GM23248 (cell line): ENCODE measurements at places on chromosomes 13 and 19. TPM values are rescaled to one million over a fixed set of nuclear protein-coding genes. Genes with fewer than 3 reads are reported as not detected.

DNA sequence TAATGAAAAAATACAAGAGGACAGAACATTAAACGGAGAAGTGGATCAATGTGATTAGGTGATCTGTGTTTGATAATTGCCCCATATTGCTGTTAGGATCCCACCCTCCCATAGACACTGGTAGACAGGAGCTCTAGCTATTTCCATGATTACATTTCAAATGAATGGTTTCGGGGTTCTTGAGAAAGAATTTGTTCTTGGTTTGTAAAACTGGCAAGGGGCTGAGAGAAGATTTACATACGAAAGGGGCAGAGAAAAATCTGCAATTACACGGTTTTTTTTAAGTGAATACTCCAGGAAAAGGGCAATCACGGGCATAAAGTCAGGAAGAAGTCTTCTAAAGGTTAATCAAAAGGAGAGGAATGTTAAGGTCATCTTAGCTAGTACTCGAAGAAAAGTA is 2125.7 kb upstream of the PCDH20 start:
- no peak overlapping the region for H3K27ac ChIP-seq
- H3K4me3 ChIP-seq: no peak overlapping the region
- no peaks in the 10 kb centered on the region for H3K4me1 ChIP-seq
- no peaks in the 10 kb centered on the region for H3K36me3 ChIP-seq
- no peaks in the 10 kb centered on the region for H3K27me3 ChIP-seq

GRCh38 chr13:99726282-99726894 is 225.1 kb downstream of the TM9SF2 start:
- H3K36me3 ChIP-seq: no peaks in the 10 kb centered on the region
- no peak overlapping the region for H3K4me3 ChIP-seq
- DNase-seq: no peak
- no peak overlapping the region for H3K27ac ChIP-seq
- no peaks in the 10 kb centered on the region for H3K27me3 ChIP-seq

GRCh38 chr19:8261347-8261746 is 46.8 kb downstream of the CD320 start:
- no peaks in the 10 kb centered on the region for H3K27me3 ChIP-seq
- DNase-seq: no peak
- no peaks in the 10 kb centered on the region for H3K36me3 ChIP-seq

DNA sequence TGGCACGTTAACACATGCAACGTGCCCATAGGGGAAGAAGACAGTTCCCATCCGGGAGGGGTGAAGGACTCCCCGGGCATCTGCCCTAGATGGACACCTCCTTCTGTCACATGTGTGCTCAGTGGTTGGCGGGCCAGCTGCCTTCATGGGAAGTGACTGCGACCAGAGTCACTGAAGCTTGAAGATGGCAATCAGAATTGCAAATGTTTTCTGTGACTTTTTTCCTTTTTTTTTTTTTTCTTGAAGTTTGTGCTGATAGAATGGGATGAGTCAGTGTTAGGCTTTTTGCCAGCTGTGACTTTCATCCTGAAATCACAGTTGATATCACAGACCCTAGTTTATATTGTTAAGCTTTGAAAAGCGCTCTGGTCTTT is 109.2 kb upstream of the MCF2L start:
- H3K27ac ChIP-seq: no peak overlapping the region
- H3K4me3 ChIP-seq: no peak overlapping the region
- no peaks in the 10 kb centered on the region for H3K36me3 ChIP-seq
- H3K4me1 ChIP-seq: no peaks in the 10 kb centered on the region
- DNase-seq: peak; percentile 12

PSG1 gene
- polyA plus RNA-seq: 2.5 and 3.0 TPM in 2 replicates

- DNase-seq: no peak
- no peak overlapping the region for H3K4me3 ChIP-seq
- no peaks in the 10 kb centered on the region for H3K36me3 ChIP-seq
- H3K27ac ChIP-seq: no peak overlapping the region
Measured at GRCh38 chr13:112131713-112132113, 64.8 kb downstream of the SOX1 start.

GRCh38 chr13:42153199-42154113 is 105.0 kb downstream of the DGKH start:
- no peaks in the 10 kb centered on the region for H3K27me3 ChIP-seq
- H3K4me1 ChIP-seq: peaks cover 7% of the 10 kb centered on the region; the same call in 1 of the 2 replicates
- H3K27ac ChIP-seq: no peak overlapping the region
- DNase-seq: no peak
- no peak overlapping the region for H3K4me3 ChIP-seq

GRCh38 chr13:27081893-27082679 is 89.5 kb downstream of the USP12 start:
- H3K27me3 ChIP-seq: no peaks in the 10 kb centered on the region
- H3K4me1 ChIP-seq: peaks cover 21% of the 10 kb centered on the region
- DNase-seq: no peak
- H3K4me3 ChIP-seq: no peak overlapping the region
- H3K27ac ChIP-seq: no peak overlapping the region

DNA sequence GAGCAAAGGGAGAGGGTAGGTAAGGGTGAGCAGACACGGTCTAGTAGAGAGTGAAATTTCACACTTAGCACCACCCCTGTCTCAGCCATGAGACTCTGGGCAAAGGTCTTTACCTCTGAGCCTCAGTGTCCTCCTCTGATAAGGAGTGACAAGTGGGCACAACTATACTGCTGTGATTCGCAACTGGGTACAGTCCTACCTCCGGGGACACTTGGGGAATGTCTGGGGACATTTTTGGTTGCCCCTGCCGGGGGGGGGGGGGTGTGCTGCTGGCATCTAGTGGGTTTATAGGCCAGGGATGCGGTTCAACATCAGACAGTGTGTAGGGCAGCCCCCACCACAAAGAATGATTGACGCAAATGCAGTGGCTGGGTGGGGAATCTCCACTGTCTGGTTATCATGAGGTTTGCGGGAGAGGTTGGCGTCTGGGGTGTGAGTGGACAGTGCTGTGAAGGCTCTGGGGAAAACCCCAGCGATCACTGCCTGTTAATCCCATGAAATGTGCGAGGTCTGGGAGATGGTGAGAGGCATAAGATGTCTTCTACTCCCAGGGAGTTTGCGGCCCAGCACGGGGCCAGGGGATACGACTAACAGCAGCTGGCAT is 4.3 kb downstream of the NACC1 start:
- no peak overlapping the region for H3K4me3 ChIP-seq
- peaks cover 33% of the 10 kb centered on the region for H3K4me1 ChIP-seq
- H3K27me3 ChIP-seq: no peaks in the 10 kb centered on the region
- DNase-seq: no peak
- peak overlapping the region; percentile 90 for H3K27ac ChIP-seq

GRCh38 chr13:40996426-40997092 is 22.6 kb downstream of the ELF1 start:
- H3K27me3 ChIP-seq: no peaks in the 10 kb centered on the region
- H3K4me3 ChIP-seq: no peak overlapping the region
- 0 out of 2 replicates have a peak, but pooled peaks cover 2% of the 10 kb centered on the region for H3K36me3 ChIP-seq
- no peak for DNase-seq

DNA sequence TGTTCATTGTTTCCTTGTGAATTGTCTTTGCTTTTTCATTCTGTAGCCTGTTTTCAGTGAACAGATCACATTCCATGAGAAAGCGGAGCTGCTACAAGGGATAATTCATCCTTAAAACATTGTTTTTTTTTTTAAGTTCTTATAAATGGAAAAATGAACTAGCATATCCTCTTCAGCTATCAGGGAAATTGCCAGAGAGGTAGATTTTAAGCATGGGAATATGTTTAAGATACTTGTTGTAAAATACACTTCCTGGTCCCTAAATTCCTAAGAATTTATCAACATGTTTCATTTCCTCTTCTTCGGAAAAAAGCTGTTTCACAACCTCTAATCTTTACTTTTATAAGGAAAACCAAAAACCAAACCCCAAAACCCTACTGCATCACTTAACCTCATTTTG is 238.0 kb downstream of the POSTN start:
- H3K4me1 ChIP-seq: peaks cover 19% of the 10 kb centered on the region
- no peaks in the 10 kb centered on the region for H3K27me3 ChIP-seq
- no peaks in the 10 kb centered on the region for H3K36me3 ChIP-seq
- DNase-seq: peak; percentile 19

F10 gene
- polyA plus RNA-seq: 9.0 and 9.1 TPM in 2 replicates

GRCh38 chr13:66659701-66660467 is 570.3 kb downstream of the PCDH9 start:
- no peak overlapping the region for H3K4me3 ChIP-seq
- H3K36me3 ChIP-seq: no peaks in the 10 kb centered on the region
- DNase-seq: peak; percentile 2
- H3K27me3 ChIP-seq: no peaks in the 10 kb centered on the region

GRCh38 chr19:2540646-2541454 is 64.9 kb downstream of the GADD45B start:
- peak; percentile 100 for DNase-seq
- H3K27ac ChIP-seq: peak overlapping the region; percentile 98
- H3K4me3 ChIP-seq: peak overlapping the region; percentile 29
- H3K36me3 ChIP-seq: no peaks in the 10 kb centered on the region
- H3K27me3 ChIP-seq: no peaks in the 10 kb centered on the region

- no peaks in the 10 kb centered on the region for H3K27me3 ChIP-seq
- no peaks in the 10 kb centered on the region for H3K4me1 ChIP-seq
- H3K36me3 ChIP-seq: no peaks in the 10 kb centered on the region
Measured at GRCh38 chr19:54916822-54917221, 10.9 kb downstream of the NCR1 start.

DNA sequence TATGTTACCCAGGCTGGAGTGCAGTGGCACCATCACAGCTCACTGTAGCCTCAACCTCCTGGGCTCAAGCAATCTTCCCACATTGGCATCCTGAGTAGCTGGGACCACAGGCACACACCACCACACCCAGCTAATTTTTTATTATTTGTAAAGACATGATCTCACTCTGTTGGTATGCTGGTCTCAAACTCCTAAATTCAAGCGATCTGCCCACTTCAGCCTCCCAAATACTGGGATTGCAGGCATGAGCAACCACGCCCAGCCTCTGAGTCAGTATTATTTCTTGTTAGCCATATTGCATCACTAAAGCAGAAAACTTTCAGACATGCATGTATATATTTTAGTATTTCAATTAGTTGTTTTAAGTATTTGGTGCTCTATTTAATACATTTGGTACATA is 376.4 kb downstream of the GPC6 start:
- no peaks in the 10 kb centered on the region for H3K27me3 ChIP-seq
- H3K4me3 ChIP-seq: no peak overlapping the region
- peaks cover 16% of the 10 kb centered on the region for H3K4me1 ChIP-seq
- peak overlapping the region; percentile 59 for H3K27ac ChIP-seq

- DNase-seq: peak; percentile 86
- H3K27ac ChIP-seq: peak overlapping the region; percentile 89
- H3K4me3 ChIP-seq: peak overlapping the region; percentile 86
- H3K4me1 ChIP-seq: peaks cover 10% of the 10 kb centered on the region
- peaks cover 2% of the 10 kb centered on the region; the same call in 1 of the 2 replicates for H3K36me3 ChIP-seq
Measured at GRCh38 chr19:45693106-45693788, 781 bp downstream of the QPCTL start.

MYPOP gene
- polyA plus RNA-seq: 1.2 and 1.6 TPM in 2 replicates

KLF1 gene
- polyA plus RNA-seq: not detected in 2 replicates

ZNF208 gene
- polyA plus RNA-seq: not detected in 2 replicates

DNA sequence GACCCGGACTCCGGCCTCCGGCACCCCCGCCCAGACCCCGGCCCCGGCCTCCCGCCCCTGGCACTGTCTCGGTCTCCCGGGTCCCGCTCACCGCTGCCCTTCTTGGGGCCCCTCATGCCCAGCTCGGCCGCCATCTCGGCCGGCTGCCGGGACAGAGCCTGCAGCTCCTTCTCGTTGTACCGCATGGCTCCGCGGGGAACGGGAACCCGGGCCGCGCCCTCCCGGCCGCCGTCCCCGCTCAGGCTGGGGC is 140 bp downstream of the PLEKHJ1 start:
- no peaks in the 10 kb centered on the region for H3K36me3 ChIP-seq
- peaks cover 26% of the 10 kb centered on the region for H3K4me1 ChIP-seq
- peak overlapping the region; percentile 92 for H3K27ac ChIP-seq
- H3K4me3 ChIP-seq: peak overlapping the region; percentile 83
- DNase-seq: no peak

- H3K27ac ChIP-seq: no peak overlapping the region
- H3K4me1 ChIP-seq: no peaks in the 10 kb centered on the region
- DNase-seq: no peak
- no peak overlapping the region for H3K4me3 ChIP-seq
- H3K36me3 ChIP-seq: no peaks in the 10 kb centered on the region; the same call in 1 of the 2 replicates
- no peaks in the 10 kb centered on the region for H3K27me3 ChIP-seq
Measured at GRCh38 chr19:6209233-6209632, 70.5 kb downstream of the MLLT1 start.

DNA sequence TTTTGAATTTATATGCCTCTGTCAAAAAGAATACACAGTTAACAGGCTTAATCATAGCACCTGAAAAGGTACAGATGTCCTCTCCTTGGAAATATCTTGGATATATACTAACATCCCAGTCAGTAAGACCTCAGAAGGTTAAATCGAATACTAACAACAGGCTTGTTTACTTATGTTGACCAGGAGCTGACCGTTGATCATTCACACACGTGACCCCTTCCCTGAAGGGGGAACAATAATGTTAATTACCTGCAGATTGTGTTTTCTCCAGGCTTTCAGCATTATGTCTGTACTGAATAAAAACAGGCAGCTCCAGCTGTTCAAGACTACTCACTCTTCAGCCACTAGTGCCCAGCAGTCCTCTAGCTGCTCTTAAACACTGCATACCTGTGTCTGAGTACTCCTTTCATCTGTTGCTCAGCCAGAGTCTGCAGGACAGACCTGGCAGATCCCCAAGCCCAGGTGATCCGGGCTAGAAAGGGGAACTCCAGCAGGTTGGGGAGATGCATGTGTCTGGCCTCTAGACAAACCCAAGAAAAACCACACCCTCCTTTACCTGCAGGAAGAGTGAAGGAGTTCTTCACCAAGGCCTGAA is 163.9 kb downstream of the RNF17 start:
- H3K27me3 ChIP-seq: peaks cover 40% of the 10 kb centered on the region
- no peak overlapping the region for H3K4me3 ChIP-seq
- H3K36me3 ChIP-seq: no peaks in the 10 kb centered on the region
- H3K4me1 ChIP-seq: peaks cover 5% of the 10 kb centered on the region; the same call in 1 of the 2 replicates
- H3K27ac ChIP-seq: no peak overlapping the region

DNA sequence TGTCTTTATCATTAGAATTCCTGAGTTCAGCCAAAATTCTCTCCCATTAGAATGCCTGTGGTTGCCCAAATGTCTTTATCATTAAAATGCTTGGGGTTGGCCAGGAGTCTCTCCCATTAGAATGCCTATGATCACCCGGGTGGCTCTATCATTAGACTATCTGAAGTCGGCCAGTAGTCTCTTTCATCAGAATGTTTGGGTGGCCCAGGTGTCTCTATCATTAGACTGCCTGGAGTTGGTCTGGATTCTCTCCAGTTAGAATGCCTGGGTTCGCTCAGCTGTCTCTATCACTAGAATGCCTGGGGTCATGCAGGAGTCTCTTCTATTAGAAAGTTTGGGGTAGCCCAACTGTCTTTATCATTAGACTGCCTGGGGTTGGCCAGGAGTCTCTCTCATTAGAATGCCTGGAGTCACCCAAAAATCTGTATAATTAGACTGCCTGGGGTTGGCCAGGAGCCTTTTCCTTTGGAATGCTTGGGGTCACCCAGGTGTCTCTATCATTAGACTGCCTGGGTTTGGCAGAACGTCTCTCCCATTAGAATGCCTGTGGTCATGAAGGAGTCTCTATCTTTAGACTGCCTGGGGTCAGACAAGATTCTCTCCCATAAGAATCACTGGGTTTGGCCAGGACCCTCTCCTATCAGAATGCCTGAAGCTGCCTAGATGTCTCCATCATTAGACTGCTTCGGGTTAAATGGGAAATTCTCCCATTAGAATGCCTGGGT is 1478.3 kb downstream of the UQCRFS1 start:
- H3K27ac ChIP-seq: no peak overlapping the region
- no peaks in the 10 kb centered on the region for H3K4me1 ChIP-seq
- H3K4me3 ChIP-seq: no peak overlapping the region
- DNase-seq: no peak
